ENCODE measurements at places on chromosomes 11 and 22. TPM values are rescaled to one million over a fixed set of nuclear protein-coding genes. Genes with fewer than 3 reads are reported as not detected.

The THRSP gene
- total RNA-seq: not detected

The GDPD4 gene
- total RNA-seq: not detected

The PHLDB1 gene
- 10.1 TPM for total RNA-seq

The SEC14L6 gene
- not detected for total RNA-seq

The TRIM49 gene
- not detected for total RNA-seq

The APOA4 gene
- total RNA-seq: not detected

The NEAT1 gene
- total RNA-seq: 258 TPM

The HEPHL1 gene
- not detected for total RNA-seq

The MS4A8 gene
- not detected for total RNA-seq

The MUC5B gene
- total RNA-seq: 3.7 TPM

The OR4D5 gene
- not detected for total RNA-seq

The ASPHD2 gene
- total RNA-seq: 1.3 TPM
